ENCODE measurements at places on chromosomes 13 and 19.
A peak's percentile ranks its signal among the peaks of the same experiment; 100 is the strongest.

DNA sequence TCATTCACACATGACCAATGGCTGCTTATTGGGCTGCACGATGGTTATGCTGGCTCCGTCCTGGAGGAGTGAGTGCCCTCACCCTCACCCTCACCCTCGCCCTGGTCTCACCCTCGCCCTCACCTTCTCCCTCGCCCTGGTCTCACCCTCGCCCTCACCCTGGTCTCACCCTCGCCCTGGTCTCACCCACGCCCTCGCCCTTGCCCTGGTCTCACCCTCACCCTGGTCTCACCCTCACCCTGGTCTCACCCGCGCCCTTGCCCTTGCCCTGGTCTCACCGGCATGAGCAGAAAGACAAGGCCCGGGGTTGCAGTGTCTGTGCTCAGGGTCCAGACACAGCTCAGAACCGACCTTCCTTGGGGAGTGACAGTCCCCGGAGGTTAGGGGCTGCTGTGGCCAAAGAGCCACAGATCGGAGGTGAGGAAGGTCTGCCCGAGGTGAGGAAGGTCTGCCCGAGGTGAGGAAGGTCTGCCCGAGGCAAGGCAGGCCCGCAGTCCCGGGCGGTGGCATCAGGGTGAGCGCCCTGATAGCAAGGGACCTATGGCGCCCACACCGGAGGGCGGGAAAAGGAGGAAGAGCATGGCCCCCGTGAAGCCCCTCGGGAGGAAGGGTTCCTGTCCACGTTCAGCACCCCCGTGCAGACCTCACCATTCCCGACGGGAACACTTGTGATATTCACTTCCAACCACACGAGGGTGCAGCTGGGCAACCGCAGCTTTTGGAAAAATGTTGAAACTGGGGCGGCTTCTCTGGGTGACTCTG is 65.6 kb downstream of the MCF2L start:
- DNase-seq, result no peak
- no peak overlapping the region for H3K27ac ChIP-seq
- H3K4me1 ChIP-seq, result peaks cover 3% of the 10 kb centered on the region
- H3K4me3 ChIP-seq, result no peak overlapping the region
- no peaks in the 10 kb centered on the region for H3K36me3 ChIP-seq

DNA sequence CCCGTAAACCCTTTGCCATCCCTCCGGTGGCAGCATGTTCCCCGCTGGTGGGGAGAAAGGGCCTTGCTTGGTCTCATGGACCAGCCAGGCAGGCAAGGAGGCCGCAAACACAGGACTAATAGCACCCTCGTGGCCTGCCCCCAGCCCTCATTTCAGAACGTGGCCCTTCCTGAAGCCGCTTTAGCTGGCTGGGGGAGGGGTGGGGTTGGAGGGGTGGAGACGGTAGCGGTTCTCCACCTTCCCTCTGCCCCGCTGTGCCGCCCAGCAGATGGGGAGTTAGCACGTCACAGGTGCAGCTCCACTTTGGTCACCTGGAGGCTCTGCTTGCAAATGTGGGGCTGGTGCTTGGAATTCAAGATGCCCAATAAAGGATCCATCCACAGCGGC is 59.3 kb upstream of the URI1 start:
- peaks cover 11% of the 10 kb centered on the region for H3K4me1 ChIP-seq
- no peaks in the 10 kb centered on the region for H3K27me3 ChIP-seq
- H3K4me3 ChIP-seq, result no peak overlapping the region
- no peak overlapping the region for H3K27ac ChIP-seq

- no peak for DNase-seq
- no peak overlapping the region for H3K27ac ChIP-seq
- no peaks in the 10 kb centered on the region for H3K36me3 ChIP-seq
- no peaks in the 10 kb centered on the region for H3K4me1 ChIP-seq
- H3K27me3 ChIP-seq, result no peaks in the 10 kb centered on the region
Measured at GRCh38 chr13:108496362-108497210, 132.8 kb upstream of the MYO16 start.

DNA sequence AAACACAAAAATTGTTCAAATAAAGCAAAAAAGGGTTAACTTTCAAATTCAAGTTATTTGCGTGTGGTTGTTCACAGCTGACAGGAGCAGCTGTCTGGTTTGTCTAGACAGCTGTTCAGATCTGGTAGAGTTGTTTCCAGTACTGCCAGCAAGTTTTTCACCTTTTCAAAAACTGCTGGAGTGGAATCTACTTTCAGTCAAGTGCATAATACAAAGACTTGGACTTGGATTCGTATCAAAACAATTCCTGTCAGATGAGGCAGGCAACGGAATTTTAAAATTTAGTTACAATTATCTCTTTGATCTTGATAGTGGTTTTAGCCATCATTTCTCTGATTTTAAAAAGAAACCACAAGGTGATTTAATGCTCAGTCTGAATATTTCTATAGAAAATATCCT is 51.7 kb upstream of the EEF1AKMT1 start:
- no peak for DNase-seq
- H3K27ac ChIP-seq, result no peak overlapping the region
- peaks cover 6% of the 10 kb centered on the region for H3K4me1 ChIP-seq
- H3K36me3 ChIP-seq, result peaks cover 4% of the 10 kb centered on the region
- no peak overlapping the region for H3K4me3 ChIP-seq
- no peaks in the 10 kb centered on the region for H3K27me3 ChIP-seq

GRCh38 chr13:86003029-86003428 is 203.8 kb upstream of the SLITRK6 start:
- no peak overlapping the region for H3K4me3 ChIP-seq
- no peaks in the 10 kb centered on the region for H3K27me3 ChIP-seq
- no peaks in the 10 kb centered on the region for H3K36me3 ChIP-seq
- H3K27ac ChIP-seq, result no peak overlapping the region
- H3K4me1 ChIP-seq, result no peaks in the 10 kb centered on the region

DNA sequence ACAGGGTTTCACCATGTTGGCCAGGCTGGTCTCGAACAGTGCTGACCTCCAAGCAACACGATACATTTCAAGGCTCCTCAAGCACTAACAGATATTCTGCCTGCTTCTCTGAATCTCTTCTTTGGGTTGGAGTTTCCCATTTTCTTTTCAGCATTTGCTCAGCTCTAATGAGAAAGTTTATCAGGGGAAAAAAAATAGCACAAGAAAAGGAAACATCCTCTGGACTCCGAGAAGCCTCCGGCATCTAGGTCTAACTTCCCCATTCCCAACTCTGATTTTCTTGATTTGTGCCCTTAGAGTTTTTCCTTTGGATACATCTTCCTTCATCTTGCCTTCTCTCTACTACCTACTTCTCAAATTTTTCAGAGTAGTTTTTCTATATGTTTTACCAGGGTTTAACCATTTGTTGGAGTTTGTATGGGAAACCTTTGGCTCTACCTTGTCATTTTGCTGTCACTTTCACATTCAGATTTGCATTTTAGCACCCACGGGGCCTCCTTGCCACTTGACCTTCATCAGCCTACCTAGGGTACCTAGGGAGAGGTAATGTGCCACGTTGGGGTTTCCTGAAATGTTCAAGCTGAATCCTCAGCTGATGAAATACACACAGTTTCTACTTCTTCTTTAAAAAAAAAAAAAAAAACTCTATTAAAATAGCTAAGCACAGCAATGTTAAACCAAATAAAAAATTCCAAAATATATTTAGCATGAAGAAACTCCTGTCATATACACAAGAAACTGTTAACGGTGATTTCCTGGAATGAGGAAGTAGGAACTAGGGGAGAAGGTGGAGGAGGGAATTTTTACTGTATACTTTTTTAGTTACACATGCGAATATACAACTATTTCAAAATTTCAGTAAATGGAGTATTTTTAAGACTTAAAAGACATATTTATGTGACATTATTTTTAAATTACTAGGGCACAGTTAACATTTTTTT is 5.1 kb upstream of the USP12 start:
- no peak overlapping the region for H3K4me3 ChIP-seq
- H3K36me3 ChIP-seq, result no peaks in the 10 kb centered on the region
- DNase-seq, result no peak
- peaks cover 14% of the 10 kb centered on the region for H3K4me1 ChIP-seq
- no peak overlapping the region for H3K27ac ChIP-seq
- no peaks in the 10 kb centered on the region for H3K27me3 ChIP-seq

- DNase-seq, result peak; percentile 96
- 0 out of 2 replicates have a peak overlapping the region, but pooled peaks have one; percentile 15 for H3K4me3 ChIP-seq
- peaks cover 58% of the 10 kb centered on the region for H3K4me1 ChIP-seq
- no peaks in the 10 kb centered on the region for H3K27me3 ChIP-seq
- peaks cover 2% of the 10 kb centered on the region for H3K36me3 ChIP-seq
- H3K27ac ChIP-seq, result peak overlapping the region; percentile 57
Measured at GRCh38 chr19:48629599-48630295, 7.4 kb downstream of the DBP start.

GRCh38 chr19:14395262-14395661 is 14.0 kb downstream of the ADGRE5 start:
- H3K27me3 ChIP-seq, result no peaks in the 10 kb centered on the region
- peaks cover 25% of the 10 kb centered on the region for H3K36me3 ChIP-seq
- H3K4me1 ChIP-seq, result no peaks in the 10 kb centered on the region
- H3K4me3 ChIP-seq, result no peak overlapping the region
- no peak for DNase-seq

DNA sequence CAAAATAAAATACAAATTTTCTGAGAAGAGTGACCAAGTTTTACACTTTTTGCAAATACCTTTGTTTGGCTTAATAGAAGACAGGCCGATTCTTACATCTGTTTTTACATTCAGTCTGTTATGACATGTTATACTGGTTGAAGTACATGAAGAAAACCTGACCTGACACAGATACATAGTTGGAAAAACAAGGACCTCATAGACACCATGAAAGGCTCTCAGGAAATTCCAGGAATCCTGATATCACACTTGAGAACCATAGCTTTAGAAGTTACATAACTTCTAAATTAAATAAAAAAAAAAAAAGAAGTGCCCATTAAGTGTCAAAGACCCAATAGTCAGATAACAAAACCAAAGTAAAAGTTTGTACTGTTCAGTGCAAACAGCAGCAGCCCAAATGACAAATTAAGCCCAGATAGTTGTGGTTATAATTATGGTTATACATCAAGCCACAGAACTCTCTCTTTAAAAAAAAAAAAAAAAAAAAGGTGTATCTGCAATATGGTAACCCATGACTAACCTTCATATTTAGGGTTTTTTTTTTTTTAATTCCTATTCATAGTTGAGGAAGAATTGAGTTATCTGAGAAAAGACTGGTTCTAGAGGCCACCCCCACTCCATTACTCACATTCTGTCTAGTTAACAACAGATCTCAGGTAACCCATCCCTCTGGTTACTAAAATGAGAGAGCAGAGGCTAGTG is 19.8 kb downstream of the RBM26 start:
- H3K4me1 ChIP-seq, result peaks cover 36% of the 10 kb centered on the region
- no peak for DNase-seq
- H3K4me3 ChIP-seq, result no peak overlapping the region
- no peaks in the 10 kb centered on the region for H3K27me3 ChIP-seq
- H3K36me3 ChIP-seq, result no peaks in the 10 kb centered on the region

DNA sequence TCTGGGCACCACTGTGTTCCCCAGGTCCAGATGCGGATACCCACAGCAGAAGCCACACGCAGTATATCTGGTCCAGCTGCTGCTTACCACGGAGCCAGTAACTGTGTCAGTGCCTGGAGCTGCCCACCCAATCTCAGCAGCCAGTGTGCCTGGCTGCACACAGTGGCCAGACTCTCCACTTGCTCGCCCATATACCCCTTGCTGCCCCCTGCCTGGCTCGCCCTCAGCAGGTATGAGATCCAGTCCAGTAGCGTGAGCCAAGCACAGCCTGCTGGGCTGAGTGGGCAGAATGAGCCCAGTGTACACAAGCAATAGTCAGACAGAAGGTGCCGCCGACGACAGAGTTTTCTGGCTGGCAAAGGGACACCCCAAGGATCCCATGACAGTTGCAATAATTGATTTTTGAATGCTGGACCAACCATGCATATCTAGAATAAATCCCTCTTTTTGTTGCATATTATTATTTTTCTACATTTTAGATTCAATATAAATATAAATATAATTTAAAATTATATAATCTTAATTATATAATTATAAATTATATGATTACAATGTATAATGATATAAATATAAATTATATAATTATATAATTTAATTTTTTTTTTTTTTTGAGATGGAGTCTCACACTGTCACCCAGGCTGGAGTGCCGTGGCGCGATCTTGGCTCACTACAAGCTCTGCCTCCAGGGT is 918.8 kb upstream of the MIR17HG start:
- no peaks in the 10 kb centered on the region for H3K27me3 ChIP-seq
- no peak for DNase-seq
- H3K4me1 ChIP-seq, result no peaks in the 10 kb centered on the region
- H3K36me3 ChIP-seq, result no peaks in the 10 kb centered on the region
- no peak overlapping the region for H3K4me3 ChIP-seq

DNA sequence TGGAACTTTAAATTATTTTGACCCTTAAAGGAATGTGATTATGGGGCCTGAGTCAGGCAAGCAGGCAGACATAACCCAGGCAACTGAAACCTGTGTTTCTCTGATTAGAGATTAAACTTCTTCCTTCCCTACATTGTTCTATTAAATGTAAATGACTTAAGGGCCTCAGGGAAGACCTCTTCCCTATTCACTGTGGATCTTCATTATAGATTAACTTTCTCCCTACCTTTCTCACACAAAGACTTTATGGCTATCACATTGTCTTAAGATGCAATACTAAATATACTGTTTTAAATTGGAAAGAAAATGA is 8.8 kb upstream of the METTL21C start:
- H3K36me3 ChIP-seq, result no peaks in the 10 kb centered on the region
- H3K27ac ChIP-seq, result no peak overlapping the region
- no peak for DNase-seq
- no peaks in the 10 kb centered on the region for H3K27me3 ChIP-seq
- H3K4me3 ChIP-seq, result no peak overlapping the region

- no peak for DNase-seq
- no peak overlapping the region for H3K4me3 ChIP-seq
- no peaks in the 10 kb centered on the region for H3K4me1 ChIP-seq
- H3K27ac ChIP-seq, result no peak overlapping the region
- no peaks in the 10 kb centered on the region for H3K27me3 ChIP-seq
Measured at GRCh38 chr13:30053939-30054338, 203.5 kb upstream of the UBL3 start.

DNA sequence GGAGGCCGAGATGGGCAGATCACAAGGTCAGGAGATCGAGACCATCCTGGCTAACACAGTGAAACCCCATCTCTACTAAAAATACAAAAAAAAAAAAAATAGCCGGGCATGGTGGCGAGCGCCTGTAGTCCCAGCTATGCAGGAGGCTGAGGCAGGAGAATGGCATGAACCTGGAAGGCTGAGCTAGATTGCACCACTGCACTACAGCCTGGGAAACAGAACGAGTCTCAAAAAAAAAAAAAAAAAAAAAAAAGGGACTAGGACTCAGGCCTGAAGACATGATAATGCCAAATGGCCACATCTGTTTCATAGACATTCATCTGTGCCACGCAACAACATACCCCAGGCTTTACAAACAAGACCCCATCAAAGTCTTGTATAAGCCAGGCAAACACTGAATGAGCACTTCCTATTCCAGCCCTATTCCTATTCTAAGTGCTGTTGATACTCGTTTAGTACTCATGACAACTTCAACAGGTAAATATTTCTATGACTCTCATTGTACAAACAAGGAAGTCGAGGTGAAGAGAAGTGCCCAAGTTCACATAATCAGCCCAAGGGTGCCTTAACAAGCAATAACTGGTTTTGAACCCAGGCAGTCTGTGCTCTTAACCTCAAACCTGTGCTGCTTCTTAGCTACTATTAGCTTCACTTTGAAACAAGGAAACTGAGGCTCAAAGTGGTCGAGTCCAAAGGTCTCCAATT is 1.7 kb downstream of the B9D2 start:
- H3K4me1 ChIP-seq, result peaks cover 8% of the 10 kb centered on the region
- no peak for DNase-seq
- no peak overlapping the region for H3K27ac ChIP-seq
- no peaks in the 10 kb centered on the region for H3K27me3 ChIP-seq
- no peak overlapping the region for H3K4me3 ChIP-seq
- H3K36me3 ChIP-seq, result no peaks in the 10 kb centered on the region

GRCh38 chr13:76421011-76421410 is 465.2 kb downstream of the KCTD12 start:
- H3K36me3 ChIP-seq, result no peaks in the 10 kb centered on the region
- H3K27ac ChIP-seq, result no peak overlapping the region
- H3K27me3 ChIP-seq, result no peaks in the 10 kb centered on the region
- no peaks in the 10 kb centered on the region for H3K4me1 ChIP-seq
